Stimulated activated naive CD8-positive, alpha-beta T cell treated with anti-CD3 and anti-CD28 coated beads, Interleukin-15, Interleukin-2, amounts not matched to agents 100 U/mL and 50 U/mL, for 24 hours (primary cell): ENCODE measurements at places on chromosomes 6 and 20.

- DNase-seq, result no peak
These were observed 796.2 kb upstream of the EPHA7 start for GRCh38 chr6:94215552-94215951.

DNA sequence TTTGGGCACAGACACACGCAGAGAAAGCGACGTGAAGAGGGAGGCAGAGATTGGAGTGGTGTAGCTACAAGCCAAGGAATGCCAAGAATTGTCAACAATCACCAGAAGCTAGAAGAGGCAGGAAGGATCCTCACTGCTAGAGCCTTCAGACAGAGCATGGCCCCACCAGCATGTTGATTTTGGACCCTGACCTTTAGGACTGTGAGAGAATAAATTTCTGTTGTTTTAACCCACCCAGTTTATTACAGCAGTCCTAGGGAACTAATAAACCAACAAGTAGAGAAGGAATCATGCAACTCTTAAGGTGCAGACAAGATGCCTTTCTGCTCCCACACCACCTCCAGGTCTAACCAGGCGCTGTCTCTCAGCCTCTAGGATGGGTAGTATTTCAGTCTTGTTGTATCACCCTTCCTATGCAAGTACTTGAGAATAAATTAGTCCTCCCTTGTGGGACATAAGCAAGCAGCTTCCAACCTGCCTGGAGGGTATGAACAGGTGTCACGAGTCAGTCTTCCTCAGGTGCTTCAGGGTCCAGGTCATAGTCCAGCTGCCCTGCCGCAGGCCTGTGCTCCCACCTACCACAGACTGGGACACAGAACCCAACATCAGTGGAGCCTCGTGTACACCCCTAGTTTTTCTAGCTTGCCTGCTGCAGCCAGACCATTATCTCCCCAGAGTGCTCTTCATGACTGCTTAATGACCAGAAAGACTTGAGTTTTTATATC is 46.4 kb upstream of the CCN2 start:
- no peak for DNase-seq

- DNase-seq, result no peak
These were observed 47.9 kb downstream of the DEK start for GRCh38 chr6:18216411-18216810.

DNA sequence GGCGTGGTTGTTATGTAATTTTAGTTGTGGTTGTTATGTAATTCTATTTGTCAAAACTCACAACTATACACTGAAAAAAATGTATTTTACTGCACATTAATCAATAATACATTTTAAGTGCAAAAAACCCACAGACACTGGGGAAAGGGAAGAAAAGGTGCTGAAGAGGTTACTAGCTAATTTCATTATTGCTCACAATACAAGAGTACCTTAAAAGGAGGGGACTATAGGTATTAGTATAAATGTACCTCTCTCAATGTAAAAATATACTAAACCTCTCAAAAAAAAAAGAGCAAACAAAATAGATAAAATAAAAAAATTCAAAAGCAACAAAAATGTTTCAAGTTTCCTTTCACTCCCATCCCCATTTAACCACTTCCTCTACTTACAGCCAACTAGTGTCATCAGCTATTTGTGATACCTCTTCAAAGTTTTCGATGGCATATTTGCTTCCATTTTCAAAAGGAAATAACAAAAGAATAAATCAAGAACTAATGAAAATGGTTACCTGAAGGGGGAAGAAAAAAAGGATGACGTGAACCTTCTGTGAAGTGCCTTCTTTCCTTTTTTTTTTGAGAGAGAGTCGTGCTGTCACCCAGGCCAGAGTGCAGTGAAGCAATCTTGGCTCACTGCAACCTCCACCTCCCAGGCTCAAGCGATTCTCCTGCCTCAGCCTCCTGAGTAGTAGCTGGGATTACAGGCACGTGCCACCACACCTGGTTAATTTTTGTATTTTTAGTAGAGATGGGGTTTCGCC is 30.2 kb downstream of the RANBP9 start:
- DNase-seq, result no peak

DNA sequence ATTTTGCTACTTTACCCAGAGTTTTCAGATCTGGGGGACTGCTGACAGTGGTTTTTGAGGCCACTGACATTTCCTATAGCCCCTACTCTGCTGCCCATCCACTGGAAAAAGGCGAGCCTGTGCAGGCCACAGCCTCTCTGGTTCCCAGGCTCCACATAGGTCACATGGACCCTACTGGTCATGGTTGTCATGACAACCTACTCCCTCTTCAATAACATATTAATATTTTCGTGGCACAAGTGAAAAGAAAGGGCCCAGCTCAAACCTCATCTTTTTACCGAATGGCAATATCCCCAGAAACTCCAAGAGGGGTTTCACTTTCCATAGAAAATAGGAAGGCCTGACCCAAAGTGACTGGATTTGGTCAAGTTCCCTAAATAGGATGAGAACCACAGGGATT is 11.0 kb upstream of the FOXO3 start:
- no peak for DNase-seq

DNA sequence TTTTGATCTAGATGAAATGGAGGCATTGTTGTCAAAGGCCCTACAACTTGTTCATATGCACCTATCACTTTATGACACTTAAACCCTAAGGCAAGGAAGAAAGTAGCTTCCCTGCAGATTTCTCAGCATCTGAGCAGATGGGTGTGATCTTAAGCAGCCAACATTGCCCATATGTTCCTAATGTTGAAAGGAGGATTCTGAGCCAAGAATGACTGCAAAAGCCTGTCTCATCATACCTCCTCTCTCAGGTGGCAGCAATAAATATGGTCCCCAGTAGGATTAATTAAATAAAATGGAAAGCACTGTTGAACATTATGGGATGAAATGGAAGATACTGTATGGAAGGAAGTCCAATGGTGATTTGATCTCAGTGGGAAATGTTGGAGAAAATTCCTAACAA is 538.1 kb upstream of the MAN1A1 start:
- no peak for DNase-seq

- DNase-seq, result no peak
These were observed 4.9 kb downstream of the TOMM34 start for GRCh38 chr20:44955270-44955669.

- no peak for DNase-seq
These were observed 489.3 kb upstream of the FLRT3 start for GRCh38 chr20:14826543-14827313.
